ENCODE measurements at places on chromosomes 7 and 10.

DNA sequence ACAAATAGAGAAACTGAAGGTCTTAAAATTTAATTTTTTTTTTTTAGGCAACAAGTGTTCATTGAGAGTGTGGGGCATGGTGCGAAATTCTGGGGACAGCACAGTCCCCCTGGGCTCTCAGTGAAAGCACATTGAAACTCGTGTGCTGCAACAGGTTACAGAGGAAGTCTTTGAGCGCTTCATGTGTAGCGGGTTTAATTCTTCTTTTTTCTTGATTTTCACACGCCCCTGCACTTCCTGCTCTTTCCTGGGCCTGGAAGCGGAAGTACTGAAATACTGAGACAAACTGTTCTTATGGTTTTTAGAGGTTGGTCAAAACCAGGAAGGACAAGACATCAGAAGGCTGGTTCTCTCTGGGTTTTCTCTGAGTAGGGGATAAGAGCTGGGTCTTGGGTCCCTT, 203.5 kb downstream of the PTEN start:
- no peak for DNase-seq

DNA sequence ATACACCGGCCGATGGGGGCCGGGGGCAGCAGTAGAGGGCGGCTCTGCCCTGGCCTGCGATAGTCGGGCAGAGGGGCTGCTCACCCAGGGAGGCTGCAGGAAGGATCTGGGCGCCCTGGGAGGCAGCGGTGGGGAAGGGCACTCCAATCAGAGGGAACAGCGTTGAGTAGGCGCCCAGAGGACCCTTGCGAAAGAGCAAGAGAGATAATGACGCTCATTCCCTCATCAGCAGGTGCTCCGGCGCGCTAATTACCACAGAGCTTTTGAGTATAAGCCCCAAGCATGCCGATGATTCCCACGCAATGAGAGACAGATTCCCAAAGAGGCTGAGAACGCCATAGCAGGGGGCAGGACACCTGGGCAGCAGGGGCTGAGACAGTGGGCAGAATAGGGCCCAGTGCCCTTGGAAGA, 215.3 kb downstream of the MAD1L1 start:
- no peak for DNase-seq

DNA sequence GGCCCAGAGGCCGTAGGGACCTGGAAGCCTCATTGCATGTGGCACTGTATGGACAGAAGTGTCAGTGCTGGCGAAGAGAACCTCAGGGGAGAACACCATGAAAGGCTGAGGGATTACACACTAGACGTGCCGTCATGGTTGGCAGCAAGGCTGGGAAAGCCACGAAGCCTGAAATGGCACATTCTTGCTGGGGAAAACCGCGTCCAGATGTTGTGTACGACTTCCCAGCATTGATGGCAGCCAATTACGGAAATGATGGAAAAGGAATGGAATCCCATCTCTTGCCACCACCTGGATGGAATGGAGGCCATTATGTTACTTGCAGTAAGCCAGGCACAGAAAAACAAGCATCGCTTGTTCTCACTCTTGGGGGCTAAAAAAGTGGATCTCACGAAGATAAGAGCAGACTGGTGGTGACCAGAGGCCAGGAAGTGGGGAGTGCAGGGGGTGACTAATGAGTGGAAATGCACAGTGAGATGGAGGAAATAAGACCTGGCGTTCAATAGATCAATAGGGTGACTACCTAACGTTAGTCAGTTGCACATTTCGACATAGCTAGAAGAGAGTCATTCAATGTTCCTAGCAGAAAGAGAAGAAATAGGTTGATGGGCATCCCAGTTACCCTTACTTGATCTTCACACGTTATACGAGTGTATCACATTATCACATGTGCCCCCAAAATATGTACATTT, 14.6 kb upstream of the PWWP2B start:
- no peak for DNase-seq

- no peak for DNase-seq
Measured at GRCh38 chr10:10662716-10663408, 354.8 kb upstream of the CELF2 start.

GRCh38 chr7:148442933-148443332, 147.6 kb upstream of the C7orf33 start:
- no peak for DNase-seq

GRCh38 chr7:2632733-2633537, 1.1 kb downstream of the TTYH3 start:
- DNase-seq: peak; percentile 32

GRCh38 chr10:85457191-85457590, 909.4 kb downstream of the GRID1 start:
- no peak for DNase-seq

GRCh38 chr7:127730658-127731276, 78.8 kb downstream of the SND1 start:
- DNase-seq: no peak

DNA sequence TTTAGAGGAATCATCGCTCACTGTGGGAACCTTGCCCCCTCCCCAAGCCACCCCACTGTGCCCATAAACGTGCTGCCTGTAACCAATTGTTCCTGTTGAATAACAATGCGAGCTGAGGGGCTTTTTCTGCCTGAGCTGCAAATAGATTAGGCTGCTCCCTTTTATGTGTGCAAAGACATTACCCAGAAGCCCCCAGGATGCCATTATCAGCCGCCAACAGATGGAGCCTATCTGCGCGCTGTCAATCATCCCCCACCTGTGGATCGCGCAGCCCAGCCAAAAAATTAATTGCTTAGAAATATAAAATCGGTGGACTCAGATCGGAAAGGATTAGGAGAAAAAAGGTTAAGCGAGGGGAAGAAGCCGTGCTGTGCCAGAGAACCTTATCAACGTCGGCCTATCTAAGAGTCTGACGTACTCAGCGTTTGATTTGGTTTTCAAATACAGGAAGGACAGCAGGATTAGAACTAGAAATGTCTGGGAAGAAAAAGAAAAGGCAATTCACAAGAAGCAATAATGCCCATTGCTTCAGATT, 167.3 kb upstream of the MYO3A start:
- no peak for DNase-seq

DNA sequence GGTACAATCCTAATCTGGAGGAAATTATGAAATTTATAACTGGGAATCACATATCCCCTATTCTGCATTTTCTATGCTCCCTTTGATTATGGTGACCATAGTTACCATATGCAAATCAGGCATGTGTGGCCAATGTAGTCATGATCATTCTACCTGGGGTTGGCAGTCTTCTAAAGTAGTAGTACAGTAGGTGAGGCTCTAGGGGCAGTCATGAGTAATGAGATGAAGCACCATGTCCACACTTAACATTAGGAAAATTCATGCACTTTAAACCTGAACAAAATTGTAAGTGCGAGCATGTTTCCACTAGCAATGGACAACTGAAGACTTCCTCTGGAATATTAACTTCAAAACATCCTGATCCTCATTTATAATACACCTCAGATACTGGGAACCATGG, 545.9 kb downstream of the SUGCT start:
- DNase-seq: no peak

- peak; percentile 32 for DNase-seq
Measured at GRCh38 chr7:16223963-16224707, 197.2 kb downstream of the CRPPA start.

DNA sequence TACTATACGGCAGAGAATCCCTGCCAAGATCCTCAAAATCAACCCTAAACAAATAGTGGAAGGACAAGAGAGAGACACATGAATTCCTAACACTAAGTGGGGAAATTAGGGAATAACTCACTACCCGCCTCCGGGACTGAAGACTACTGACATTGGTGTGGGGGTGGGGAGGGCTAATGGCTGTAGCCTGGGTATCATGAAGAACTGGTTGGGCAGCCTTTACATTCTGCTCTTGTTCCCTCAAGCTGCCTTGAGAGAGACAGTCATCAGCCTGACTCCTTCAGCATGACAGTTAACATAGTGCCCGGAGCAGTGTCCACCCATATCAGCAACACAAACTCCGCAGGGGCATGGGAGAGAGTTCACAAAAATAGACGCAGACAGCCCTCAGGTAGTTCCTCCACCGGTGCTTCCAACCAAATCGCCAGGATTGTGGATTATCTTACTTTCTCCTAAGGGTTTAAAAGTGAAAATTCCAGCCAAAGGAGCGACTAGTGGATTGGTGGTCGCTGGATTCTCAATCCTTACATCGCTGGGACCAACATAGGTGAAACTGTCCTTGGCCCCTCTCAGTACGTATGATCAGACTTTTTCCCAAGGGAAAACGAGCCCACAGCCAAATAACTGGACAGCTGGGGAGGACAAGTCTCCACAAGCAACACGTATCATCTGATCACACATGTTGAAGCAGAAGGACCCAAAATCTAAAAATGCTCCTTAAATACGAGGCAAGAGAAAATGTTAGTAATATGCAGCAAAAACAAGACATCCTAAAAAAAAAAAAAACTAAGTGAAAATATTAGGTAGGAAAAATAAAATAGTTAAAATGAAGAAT, 22.6 kb downstream of the TMEM254 start:
- no peak for DNase-seq

DNA sequence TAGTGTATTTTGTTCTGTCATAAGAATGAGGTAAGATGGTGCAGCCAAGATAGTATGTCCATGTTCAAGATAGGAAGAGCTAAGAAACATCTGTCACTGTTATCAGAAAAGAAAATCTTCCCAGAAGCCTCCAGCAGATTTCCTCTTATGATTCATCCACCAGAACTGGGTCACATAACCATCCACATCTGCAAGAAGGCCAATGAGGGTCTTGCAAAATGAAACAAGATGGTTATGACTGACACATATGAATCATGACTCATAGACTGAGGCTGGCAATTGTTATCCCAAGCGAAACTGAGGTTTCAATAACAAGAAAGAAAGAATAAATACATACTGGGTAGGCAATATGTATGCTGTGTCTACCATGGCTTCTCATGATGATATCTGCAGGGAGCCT, 30.3 kb downstream of the CCNJ start:
- no peak for DNase-seq

DNA sequence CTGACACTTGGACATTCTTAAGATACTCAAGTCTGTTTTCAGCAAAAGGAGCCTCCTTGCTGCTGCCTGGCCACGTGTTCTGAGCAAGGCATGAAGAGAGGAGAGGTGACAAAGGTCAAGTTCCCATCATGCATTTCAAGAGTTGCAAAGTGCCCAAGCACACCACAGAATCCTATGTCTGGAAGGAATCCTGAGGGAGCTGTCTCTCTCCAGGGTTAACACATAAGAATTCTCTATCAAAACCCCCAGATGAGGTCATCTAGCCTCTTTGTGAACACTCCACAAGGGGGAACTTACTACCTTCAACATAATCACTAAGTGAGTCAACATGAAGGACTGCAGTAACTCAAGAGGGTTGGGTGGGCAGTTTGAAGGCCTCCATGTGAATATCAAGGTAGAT, 155.5 kb downstream of the RNF216 start:
- no peak for DNase-seq

DNA sequence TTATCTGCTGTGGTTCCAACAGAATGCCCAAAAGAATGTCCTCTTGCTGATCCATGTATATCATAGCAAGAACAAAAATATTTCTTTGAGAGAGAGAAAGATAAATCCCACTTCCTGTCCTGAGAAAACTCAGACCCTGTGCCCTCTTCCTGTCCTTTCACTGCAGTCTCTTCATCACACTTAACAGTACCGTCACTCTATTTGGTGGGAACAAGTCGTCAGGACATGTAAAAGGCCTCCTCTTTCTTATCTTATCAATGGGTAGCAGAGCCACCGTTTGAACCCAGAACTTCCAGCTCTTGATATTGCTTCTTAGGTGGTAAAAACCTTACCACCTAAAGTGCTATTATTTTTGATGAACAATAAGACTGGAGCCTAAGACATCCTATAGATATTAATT, 43.9 kb downstream of the CHRM2 start:
- no peak for DNase-seq

GRCh38 chr7:111796671-111797070, 234.4 kb upstream of the IMMP2L start:
- DNase-seq: no peak

GRCh38 chr7:11969643-11970042, 137.6 kb upstream of the THSD7A start:
- no peak for DNase-seq

DNA sequence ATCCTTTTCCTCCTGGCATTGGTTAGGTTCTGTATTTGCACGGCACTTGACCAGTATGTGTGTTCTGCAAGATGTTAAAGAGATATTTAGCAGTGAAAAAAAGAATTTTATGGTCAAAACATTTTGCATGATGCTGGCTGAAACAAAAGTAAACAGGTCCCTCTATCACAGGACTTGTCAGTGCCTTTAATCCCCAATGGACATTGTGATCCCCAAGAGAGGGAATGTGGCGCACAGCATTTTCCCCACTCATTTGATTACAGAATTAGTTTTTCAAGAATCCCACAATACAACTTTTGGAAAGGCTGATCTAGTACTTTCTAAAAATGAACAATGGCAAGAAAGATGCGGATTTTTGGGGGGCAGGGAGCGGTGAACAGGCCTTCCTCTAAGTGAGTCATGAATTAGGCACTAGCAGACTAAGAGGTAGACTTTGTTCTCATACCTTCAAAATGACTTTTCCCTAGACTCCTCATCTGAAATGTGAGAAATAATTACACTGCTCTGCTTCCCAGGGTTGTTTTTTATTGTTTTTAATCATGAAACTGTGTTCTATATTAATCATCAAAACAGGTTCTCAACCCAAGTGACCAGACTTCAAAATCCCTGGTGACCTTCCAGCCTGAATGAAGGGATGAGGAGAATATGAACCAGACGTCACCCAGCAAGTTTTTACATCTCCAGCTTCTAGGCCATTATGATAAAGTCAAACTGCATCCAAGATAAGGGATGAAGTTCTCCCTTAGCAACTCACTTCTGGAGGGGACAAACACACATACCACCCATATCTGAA, 8.6 kb downstream of the FBXW4 start:
- DNase-seq: no peak

- no peak for DNase-seq
Measured at GRCh38 chr7:138458576-138459412, 1.3 kb upstream of the TRIM24 start.

DNA sequence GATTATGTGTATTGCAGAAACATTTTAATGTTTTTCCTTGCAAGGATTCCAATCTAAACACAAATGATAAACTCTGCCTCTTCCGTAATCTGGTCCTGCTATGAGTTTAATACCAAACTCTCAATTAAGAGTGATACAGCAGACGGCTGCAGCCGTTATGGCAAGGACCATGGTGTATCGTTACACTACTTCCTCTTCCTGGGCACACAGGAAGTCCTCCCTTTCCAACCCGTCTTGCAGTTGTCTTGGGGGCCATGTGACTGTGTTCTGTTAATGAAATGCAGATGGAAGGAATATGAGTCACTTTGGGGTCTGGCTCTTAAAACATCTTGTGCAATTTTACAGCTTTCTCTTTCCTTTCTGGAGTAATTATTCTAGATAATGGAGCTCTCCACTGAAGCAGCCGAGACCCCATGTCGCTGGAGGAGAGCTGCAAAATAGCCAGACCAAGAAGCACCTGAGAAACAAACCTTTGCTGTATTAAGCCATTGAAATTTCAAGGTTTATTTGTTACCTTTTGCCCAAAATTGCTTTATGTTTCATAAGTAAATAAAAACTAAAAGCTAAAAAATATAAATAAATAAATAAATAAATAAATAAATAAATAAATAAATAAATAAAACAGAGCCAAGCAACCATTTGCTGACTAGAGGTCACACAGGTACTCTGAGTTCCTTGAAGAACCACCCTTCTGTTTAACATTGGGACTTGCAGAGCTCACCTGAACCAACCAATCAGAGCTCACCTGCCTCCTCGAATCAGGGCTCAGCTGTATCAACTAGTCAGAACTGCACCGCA, 74.7 kb downstream of the FRMPD2 start:
- no peak for DNase-seq

GRCh38 chr7:35565927-35566326, 129.0 kb downstream of the HERPUD2 start:
- DNase-seq: no peak

All from stimulated activated CD8-positive, alpha-beta memory T cell treated with anti-CD3 and anti-CD28 coated beads, Interleukin-15, amount 100 ng/mL, for 48 hours (primary cell).